CD8-positive, alpha-beta memory T cell (primary cell): ENCODE measurements at places on chromosomes 2 and 18. TPM values are rescaled to one million over a fixed set of nuclear protein-coding genes. Genes with fewer than 3 reads are reported as not detected.

DNA sequence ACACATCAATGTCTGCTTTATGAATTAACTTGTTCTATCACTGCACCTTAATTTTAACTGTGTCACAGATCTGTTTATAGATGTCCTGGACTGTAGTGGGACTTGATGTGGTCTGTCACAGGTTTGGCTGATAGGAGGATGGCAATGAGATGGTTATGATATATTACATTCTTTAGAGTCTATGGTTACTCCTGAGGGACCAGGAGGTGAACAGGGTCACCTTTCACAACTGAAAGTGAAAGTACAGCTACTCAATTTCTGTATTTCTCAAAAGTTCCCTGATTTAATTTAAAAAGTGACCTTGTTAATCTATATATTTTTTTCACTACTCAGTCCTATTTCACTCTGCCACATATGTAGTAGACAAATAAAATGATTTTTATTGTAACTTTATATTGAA lies 1284.1 kb upstream of the GYPC start:
- no peak for DNase-seq

DNA sequence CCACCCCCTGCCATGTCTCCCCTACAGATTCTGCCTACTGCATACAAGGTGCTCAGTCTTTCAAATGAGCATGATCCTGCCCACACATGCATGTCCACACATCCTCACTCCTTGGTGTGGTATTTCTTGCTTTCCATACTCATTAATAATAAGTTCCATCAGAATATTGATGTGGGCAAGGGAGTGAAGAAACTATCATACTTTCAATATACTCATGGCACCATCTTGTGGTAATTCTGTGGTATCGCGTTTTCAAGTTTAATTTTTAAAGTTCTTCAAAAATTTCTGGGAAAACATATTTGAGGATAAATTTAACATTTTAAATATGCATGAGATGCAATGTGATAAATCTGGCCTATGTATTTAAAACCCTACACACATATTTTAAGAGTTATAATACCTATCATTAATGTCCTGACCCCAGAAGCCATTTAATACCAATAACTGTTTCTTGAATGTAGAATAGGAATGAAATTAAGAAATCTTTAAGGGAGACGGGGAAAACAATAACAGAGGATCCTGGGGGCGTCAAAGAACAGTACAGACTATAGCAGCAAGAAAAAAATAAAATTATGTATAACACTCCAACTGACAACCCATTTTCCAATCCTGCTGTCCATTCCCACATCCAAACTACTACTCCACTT lies 110.1 kb downstream of the ZNF385B start:
- no peak for DNase-seq

Gene PKP4
- total RNA-seq = 32.2 TPM

Gene SRD5A2
- total RNA-seq = not detected

Gene CDCA7
- total RNA-seq = 25.9 TPM

Gene CTLA4
- total RNA-seq = 39.0 TPM

DNA sequence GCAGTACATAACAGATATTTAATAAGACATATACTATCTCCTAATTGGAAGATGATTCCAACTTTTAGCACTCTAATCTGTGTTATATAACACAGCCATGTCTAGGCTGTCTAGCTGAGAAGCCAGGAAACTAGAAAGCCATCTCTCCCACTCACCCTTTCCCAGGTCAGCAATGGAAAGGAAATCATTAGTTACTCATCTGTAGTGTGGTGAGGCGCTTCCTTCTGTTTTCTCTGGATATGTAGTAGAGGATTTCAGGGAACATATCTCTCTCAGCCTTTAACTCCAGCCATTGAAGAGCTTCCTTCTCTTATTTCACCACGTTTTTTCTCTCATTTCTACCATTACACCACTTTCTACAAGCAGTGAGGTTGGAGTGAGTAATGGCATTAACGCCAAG lies 19.4 kb downstream of the RBBP8 start:
- DNase-seq = no peak

DNA sequence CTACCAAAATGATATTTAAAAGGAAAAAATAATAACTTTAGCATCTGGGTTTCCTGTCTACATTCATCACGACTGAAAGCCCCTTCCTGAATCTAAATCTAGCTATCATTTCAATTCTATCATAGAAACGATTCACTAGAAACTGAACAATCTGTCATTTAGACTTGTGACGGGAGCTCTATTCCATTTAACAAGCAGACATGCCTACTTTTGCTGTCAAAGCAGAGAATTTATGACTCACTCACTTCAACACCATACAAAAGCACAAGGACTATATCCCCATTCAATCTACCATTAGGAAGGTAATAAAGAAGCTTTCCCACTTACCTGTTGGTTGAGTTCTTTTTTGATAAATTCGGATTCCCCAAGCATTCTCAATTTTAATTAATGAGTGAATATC lies 1072.3 kb downstream of the LRP1B start:
- no peak for DNase-seq

- no peak for DNase-seq
Measured at GRCh38 chr2:171181064-171182049, 20.7 kb upstream of the TLK1 start.

GRCh38 chr2:168567836-168568235 lies 111.8 kb downstream of the CERS6 start:
- DNase-seq = no peak

GRCh38 chr18:77141401-77142118 lies 9.0 kb upstream of the MBP start:
- DNase-seq = no peak

Gene NAB1
- total RNA-seq = 35.1 TPM

Gene SLC8A1
- total RNA-seq = 0.15 TPM

DNA sequence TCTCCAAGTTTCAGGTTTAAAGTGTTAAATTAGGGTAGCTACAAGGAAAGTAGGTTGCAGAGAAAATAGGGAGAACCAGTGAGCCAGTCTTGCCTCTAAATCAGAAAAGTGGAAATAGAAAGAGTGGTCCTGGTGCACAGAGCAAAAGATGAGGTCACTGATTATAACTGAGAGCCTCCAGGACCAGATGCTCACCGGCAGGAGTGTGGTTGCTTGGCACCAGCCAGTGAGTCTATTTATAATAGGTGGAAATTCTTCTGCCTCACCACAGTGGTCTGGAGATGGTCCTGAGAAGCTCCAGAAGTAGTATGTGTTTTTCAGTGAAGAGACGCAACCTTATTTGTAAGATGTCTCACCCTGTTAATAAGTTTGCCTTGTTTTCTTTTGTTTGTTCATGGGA lies 373.9 kb upstream of the KCNJ3 start:
- DNase-seq = no peak

Gene MYOM1
- 1.2 TPM for total RNA-seq

DNA sequence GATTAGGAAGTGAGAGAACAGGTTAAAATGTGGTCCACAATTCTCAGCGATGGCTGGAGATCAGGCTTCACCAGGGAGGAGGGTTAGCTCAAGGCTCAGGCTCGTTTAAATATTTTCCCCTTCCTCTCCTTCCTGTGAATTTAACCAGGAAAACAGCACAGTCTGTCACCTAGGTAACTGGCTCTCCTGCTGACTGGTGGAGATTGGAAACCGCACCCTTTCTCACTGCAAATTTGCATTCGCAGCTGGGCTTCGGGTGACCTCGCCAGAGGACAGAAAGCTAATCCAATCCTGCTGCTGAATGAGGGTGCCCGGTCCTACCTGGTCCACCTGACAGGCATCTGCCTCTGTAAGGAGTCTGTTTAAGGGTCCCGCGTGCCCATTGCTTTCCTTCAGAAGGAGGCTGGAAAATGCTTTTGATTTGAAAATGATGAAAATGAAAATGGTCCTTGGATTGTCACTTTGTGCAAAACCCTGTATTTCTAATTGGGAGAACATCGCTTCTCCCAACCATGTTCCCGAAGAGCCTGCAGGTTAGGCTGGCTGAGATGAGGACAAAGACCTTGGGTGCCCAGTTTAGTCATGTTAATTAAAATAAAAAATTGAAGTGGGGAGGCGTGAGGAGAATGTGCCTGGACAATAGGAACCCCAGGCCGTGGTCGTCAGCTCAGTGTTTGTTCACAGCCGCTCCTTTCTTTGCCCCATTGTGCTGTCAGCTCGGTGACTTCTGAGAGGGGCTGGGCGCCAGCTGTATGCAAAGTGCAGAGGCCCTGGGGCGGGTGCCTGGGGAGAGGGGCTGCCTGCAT lies 43.4 kb upstream of the MTCL1 start:
- DNase-seq = no peak

Gene HOXD1
- total RNA-seq = not detected

- DNase-seq = no peak
Measured at GRCh38 chr2:30393510-30393909, 53.5 kb upstream of the LCLAT1 start.

GRCh38 chr2:60442608-60443007 lies 110.8 kb downstream of the BCL11A start:
- no peak for DNase-seq

GRCh38 chr2:222430681-222431080 lies 6.3 kb downstream of the SGPP2 start:
- DNase-seq = no peak

GRCh38 chr2:136917411-136917881 lies 152.1 kb downstream of the THSD7B start:
- no peak for DNase-seq

DNA sequence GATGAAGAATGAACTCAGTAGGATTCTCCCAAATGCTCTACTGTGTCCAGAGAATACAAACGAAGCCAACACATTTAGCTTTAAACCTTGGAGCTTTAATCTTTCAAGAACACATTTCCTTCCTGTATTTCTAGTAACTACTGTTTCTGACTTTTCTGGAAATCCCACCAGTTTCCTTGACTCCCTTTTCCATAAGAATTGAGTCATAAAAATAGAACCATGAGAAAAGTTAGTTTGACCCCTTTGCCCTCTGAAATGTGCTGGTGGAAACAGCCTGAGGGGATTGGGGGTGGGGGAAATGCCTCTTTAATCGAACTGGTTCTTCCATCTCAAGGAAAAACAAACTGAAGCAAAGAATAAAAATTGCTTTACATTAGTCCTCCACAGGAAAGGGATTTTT lies 123.9 kb downstream of the TMEM17 start:
- DNase-seq = no peak

Gene ATP8B1
- total RNA-seq = not detected

DNA sequence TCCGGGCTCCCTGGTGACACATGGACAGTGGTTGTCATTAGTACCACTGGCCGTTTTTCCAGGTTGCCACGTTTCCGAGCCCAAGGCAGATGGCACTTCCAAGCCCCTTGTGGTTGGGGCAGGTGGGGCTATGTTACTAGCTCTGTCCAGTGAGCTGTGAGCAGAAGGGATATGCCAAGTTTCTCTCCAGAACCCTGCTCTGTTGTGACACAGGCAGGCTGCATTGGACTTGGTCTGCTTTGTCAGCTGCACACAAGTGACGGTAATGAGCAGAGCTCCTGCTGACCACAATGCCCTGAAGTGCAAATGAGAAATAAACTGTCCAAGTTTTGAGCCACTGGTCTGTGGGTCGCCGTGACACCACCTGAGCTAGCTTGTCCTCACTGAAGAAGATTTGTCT lies 118.8 kb downstream of the GYPC start:
- DNase-seq = no peak

DNA sequence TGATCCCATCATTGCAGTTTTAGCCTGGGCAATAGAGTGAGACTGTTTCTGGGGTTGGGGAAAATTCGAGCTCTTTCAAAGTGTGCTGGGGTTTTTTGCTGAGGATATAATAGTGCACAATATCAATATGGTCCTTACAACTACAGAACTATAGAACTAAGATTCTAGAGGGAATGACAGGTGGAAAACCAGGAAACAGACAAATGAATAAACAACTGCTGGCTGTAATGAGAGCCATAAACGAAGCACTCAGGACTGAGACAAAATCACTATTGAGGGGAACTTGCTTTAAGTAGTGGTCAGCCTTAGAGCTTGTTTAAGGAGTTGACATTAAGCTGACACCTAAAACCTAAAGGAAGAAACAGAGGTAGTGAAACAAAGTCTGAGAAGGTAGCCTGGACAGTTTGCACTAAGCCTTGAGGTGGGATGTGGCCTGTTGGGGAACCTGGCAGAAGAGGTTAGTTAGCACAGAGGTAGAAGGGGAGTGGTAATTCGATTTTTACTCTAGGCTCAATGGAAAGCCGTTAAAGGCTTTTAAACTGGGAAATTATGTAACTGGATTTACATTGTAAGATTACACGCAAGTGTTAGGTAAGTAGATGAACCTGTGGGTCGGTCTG lies 33.8 kb downstream of the LCLAT1 start:
- DNase-seq = no peak

Gene ANKRD30BL
- total RNA-seq = not detected

Gene CRYGD
- total RNA-seq = not detected

Gene GPR35
- total RNA-seq = 8.4 TPM
